Skeletal muscle cell (primary cell): ENCODE measurements at places on chromosomes 2 and 18.

- DNase-seq, result no peak
Observed at GRCh38 chr18:68925268-68925667, 127.4 kb downstream of the CCDC102B start.

GRCh38 chr2:112476434-112476833 lies 5.5 kb upstream of the TTL start:
- DNase-seq, result no peak

GRCh38 chr18:926946-927345 lies 22.3 kb downstream of the ADCYAP1 start:
- no peak for DNase-seq

DNA sequence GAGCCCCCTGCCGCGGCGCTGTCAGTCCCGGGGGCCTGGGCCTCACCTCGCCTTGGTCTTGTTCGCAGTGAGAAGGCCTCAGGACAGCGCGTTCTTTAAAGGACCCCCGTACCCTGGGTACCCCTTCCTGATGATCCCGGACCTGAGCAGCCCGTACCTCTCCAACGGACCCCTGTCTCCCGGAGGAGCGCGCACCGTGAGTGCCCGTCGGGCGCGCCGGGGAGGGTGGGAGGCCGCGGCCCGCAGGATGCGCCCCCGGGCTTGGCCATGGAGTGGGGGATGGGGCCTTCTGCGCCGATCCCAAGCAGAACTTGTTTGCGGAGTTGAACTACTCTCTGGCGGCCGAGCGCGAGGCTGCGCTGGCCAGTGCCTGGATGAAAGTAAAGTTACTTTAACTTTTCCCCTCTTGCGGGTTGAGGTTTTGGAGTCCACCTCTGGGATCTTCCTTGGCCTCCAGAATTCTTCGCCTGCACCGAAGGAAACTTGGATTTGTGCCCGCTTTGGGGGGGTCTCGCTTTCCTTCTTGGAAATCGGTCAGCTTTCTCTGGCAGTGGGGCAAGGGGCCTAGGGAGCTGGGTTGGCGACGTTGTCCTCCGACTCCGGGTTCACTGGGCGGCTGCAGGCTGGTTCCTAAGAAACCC lies 1.2 kb downstream of the TCF7L1 start:
- no peak for DNase-seq

GRCh38 chr2:191230174-191230573 lies 15.0 kb upstream of the MYO1B start:
- peak; percentile 95 for DNase-seq

GRCh38 chr2:18312818-18313217 lies 247.6 kb downstream of the RDH14 start:
- DNase-seq, result no peak

- no peak for DNase-seq
Observed at GRCh38 chr18:50711386-50711785, 108.4 kb downstream of the MRO start.

- no peak for DNase-seq
Observed at GRCh38 chr2:85661139-85661858, 6.7 kb downstream of the SFTPB start.
